ENCODE measurements at places on chromosomes 5 and 9.

GRCh38 chr9:34185778-34186551, 7.1 kb downstream of the UBAP1 start:
- DNase-seq, result no peak

- peak; percentile 71 for DNase-seq
These were observed 20.5 kb upstream of the PSD2 start for GRCh38 chr5:139774980-139775661.

- DNase-seq, result no peak
These were observed 12.5 kb upstream of the FCN2 start for GRCh38 chr9:134867917-134868750.

- no peak for DNase-seq
These were observed 22.1 kb upstream of the PLPP6 start for GRCh38 chr9:4640027-4640426.

- no peak for DNase-seq
These were observed 32.8 kb downstream of the ANGPTL2 start for GRCh38 chr9:127089631-127090081.

DNA sequence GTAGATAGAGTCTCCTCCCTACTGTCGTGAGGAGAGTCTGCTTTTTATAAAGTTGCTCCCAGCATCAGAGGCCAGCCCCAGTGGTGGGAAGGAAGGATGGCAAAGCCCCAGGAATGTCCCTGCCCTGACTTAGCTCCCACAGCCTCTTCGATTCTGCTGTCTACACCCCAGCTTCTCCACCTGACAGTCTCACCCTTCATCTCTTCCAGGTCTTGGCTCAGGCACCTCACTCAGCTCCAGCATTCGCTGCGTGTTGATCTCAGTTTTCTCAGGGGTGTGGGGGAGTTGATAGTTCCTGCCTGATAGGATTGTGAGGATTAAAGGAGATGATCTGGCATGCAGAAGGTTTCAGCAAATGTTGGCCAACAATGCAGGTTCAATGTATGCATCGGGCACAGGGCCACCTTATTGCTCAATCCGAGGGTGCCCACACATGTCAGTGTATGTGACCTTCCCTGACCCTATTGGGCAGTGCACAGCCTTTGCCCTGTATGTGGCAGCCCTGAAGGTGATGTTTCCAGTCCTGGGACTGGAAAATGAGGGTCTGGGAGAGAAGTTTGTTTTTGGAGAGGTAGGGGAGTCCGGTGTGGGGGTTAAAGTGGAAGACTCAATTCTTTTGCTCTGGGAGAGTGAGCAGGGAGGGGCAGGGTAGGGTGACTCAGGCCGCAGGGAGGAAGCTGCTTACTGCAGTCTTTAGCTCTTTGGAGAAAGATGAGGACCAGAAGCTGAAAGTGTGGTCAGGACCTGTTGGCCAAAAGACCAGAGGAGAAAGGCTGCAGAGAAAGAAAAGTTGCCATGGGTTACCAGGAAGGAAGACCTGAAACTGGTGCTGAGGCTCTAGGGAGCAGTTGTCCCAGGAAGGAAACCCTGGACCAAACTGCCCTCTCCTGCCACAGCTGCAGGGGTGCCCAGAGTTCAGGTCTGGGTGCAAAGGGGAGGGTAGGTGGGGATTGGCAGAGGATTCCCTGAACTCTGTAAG, 153.2 kb downstream of the MACROH2A1 start:
- DNase-seq, result no peak

DNA sequence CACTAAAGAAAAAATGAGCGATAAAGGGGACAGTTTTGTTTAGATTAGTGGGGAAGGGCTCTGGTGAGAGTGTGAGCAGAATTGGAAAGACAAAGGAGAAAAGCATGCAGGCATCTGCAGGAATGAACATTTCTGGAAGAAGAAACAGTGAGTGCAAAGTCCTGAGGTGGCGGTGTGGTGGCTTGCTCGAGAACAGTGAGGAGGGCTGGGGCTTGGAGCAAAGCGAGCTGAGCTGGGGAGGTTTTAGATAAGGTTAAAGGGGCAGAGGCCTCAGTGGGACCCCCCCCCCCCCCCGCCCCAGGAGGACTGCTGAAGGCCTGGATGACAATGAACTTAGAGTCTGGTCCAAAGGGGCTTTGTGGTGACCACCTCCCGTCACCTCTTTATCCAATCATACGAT, 202.7 kb upstream of the MVB12B start:
- DNase-seq, result no peak

All from SK-N-DZ (cell line).